ENCODE measurements at places on chromosomes 11 and 22. TPM values are rescaled to one million over a fixed set of nuclear protein-coding genes. Genes with fewer than 3 reads are reported as not detected.
A peak's percentile ranks its signal among the peaks of the same experiment; 100 is the strongest.

GRCh38 chr11:91308069-91308468, 916.5 kb upstream of the FAT3 start:
- no peak for DNase-seq

- no peak for DNase-seq
Measured at GRCh38 chr11:1197431-1197885, 25.4 kb upstream of the MUC5B start.

GRCh38 chr11:134098566-134099184, 29.8 kb downstream of the JAM3 start:
- no peak for DNase-seq

GRCh38 chr11:28366549-28367346, 258.6 kb downstream of the METTL15 start:
- no peak for DNase-seq

- no peak for DNase-seq
Measured at GRCh38 chr22:23524226-23524625, 55.9 kb downstream of the IGLL1 start.

GRCh38 chr11:118175993-118176777, at the start of gene SCN2B:
TSS of gene SCN2B (minus strand) at chr11:118176639. CDS start at chr11:118176431, 208 bp downstream.
- no peak for DNase-seq

DNA sequence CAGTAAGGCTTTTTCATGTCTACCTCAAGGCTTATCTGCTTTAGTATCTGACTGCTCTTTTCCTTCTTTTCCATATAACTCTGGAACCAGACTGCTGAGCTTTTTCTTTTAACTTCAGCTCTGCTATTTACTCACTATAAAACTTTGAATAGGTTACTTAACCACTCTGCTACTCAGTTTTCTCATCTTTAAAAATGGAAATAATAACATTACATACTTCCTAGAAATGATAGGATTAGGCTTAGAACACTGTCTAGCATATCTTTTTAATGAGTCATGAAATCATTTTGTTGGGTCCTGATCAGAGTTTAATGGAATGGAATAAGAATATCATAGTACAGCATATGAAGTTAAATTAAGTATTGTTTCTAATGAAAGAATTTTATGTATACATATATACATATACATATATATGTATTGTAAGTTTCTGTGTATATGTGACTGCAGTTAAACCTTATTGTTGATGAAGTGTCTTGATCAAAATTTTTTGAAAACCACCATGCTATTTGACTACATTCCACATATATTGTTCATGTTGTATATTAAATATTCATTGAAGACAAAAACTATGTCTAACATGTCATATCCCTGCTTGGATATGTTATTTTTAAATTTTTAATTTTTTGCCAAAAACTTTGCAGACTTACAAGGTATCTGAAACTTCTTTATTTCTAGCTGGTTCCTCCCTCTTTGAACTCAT, 120.2 kb downstream of the METTL15 start:
- no peak for DNase-seq

DNA sequence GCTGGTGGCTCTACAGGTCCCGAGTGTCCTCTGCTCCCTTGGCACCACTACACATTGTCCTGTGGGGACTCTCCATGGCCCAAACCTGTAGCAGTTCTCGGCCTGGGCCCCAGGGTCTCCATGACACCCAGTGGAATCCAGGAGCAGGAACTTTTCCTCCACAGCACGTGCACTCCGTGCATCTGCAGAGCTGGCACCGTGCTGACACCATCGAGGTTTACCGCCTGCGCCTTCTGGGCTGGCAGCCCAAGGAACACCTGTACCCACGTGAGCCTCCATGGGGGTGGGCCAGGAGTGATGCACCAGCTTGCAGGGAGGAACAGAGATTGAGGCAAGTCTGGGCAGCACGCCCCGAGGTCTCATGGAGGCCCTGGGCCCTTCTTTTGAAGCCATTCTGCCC, 25.2 kb downstream of the TSPAN32 start:
- DNase-seq = no peak

DNA sequence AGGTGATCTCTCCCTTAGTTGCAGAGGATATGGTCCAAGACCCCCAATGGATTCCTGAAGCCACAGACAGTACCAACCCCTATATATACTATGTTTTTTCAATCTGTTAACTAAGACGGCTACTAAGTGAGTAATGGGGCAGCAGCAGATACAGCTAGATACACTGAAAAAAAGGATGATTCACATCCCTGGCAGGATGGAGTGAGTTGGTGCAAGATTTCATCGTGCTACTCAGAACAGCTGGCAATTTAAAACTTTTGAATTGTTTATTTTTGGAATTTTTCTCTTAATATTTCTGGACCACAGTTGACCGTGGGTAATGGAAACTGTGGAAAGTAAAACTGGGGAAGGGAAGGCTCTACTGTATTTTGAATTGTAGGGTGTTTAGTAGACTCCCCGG, 17.0 kb upstream of the TMEM218 start:
- DNase-seq = peak; percentile 34

The HOATZ gene
- total RNA-seq = not detected

The FTH1 gene
- 357 TPM for total RNA-seq

The OR52W1 gene
- not detected for total RNA-seq

The APOBEC3F gene
- not detected for total RNA-seq

The PKP3 gene
- total RNA-seq = 0.18 TPM

All from SJCRH30 (cell line).